ENCODE measurements at places on chromosomes 7 and 10.

DNA sequence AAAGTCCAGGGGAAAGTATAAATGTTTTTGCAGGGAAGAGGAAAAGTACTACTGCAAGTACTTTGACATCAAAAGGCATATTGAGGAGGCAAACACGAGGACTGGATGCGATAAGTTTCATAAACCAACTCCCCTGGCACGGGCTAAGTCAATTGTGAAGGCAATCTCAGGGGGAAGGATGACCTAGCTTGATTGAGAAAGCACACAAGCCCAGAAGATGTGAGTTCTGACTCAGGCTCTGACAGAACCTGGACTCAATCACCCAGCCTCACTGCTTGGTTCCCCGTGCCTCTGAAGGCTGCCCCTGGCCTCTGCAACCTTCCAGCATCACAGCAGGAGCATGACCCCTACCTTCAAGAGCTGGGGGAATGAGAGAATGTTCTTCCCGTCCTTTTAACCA, 93.2 kb upstream of the ZNF438 start:
- no peak for DNase-seq

DNA sequence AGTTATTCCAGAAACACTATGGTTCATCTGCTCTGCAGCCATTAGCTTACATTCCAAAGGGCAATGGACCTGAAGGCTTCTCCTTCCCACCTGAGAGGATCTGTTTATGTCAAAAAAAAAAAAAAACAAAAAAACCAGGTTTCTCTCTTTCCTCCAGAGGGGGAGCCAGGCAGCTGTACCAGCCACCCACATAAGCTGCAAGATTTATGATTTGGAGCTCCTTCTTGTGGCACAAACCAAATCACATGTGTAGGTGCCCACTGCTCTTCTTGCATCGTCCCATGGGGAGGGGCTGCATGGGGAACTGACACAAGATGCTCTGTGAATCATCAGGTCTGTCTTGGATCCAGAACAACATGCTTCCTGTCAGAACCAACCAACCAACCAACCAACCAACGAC, 231.6 kb upstream of the IGFBP3 start:
- DNase-seq, result no peak

GRCh38 chr7:154767142-154767541, 235.8 kb downstream of the PAXIP1 start:
- no peak for DNase-seq

- DNase-seq, result no peak
Observed at GRCh38 chr10:9357471-9357870, 1303.0 kb downstream of the GATA3 start.

DNA sequence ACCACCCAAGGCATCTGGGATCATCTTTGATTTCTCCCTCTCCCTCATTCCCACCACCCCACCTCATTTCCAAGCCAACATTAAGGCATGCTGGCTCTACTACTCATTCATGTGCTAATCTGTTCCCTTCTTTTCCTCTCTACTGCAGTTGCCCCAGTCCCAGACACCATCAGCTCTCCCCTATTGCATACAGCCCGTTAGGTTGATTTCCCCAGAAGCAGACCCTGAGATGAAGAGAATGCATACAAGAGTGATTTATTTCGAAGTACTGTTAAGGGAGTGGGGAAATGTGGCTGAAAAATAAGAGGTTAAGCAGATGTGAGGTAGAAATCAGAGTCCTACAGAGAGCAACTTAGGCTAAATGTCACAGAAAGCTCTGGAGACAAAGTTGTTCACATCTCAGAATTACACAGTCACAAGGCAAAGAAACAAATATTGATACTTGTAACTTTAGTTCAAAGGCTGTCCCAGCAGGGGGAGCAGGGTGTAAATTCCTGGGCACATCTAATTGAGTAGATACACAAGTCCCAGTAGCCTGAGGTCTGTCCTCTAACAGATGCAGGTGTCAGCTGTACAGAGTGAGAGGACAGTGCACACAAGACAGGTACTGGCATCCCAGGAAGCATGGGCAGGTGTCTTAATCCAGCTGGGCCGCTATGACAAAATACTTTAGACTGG, 20.9 kb downstream of the AKR1D1 start:
- no peak for DNase-seq

GRCh38 chr7:44158096-44158872, 17.2 kb upstream of the MYL7 start:
- DNase-seq, result peak; percentile 53

DNA sequence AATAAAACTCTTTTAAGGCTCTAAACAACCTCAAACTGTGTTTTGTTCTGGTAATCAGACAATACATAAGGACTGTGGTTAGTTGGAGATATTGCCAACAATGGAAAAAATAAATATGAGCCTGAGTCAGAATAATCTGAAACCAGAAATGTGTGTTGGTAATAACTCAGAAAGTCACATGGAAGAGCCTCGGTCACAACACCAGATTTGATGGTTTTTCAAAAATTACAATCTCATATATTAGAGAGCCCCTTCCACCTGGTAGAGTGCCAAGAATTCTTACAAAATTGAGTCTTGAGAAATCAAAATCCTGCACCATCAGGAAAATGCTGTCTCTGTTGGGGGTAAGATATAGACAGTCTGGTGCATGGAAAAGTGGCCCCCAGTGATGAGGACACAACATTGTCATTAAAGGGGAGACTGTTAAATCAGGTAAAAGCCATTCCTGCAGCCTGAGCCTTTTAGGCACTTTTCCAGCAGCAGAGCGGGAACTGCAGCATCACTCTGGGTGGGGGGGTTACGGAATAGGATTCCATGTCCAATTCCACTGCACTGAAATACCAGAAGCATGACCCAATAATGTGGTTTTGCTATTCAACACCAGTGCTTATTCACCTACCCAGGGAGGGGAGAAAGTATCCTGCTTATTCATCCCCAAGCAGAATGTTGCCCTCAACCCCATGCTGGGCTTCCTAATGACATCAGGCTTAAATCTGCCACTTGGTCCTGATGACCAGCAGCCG, 9.5 kb upstream of the ADAM12 start:
- no peak for DNase-seq
